ENCODE measurements at places on chromosomes 7 and 10. TPM values are rescaled to one million over a fixed set of nuclear protein-coding genes. Genes with fewer than 3 reads are reported as not detected.

The TDRD1 gene
- total RNA-seq, result 0.11 TPM

The EXOC6 gene
- 12.5 TPM for total RNA-seq

The MYL10 gene
- total RNA-seq, result not detected

The FLNC gene
- total RNA-seq, result not detected

The RTKN2 gene
- 2.9 TPM for total RNA-seq

The VKORC1L1 gene
- total RNA-seq, result 25.9 TPM

GRCh38 chr7:43628431-43628830 lies 45.5 kb downstream of the STK17A start:
- DNase-seq, result no peak

DNA sequence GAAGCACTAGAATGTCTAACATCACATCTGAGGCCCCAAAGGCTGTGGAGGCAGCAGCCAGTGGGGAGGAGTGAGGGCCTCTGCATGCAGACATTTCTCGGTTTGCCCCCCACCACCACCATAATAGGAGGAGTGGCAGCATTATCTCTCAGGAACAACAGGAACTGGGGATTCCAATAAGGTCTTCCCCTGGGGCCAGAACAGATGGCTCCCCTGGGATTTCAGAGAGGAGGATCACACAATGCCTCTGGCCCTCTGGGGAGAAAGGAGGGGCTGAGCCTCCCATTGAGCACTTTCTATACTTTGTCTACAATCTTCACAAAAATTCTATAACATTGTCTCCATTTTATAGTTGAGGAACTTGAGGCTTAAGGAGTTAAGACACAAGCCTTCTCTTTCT lies 61.1 kb downstream of the GRID1 start:
- DNase-seq, result no peak

GRCh38 chr7:86814661-86815379 lies 171.1 kb downstream of the GRM3 start:
- no peak for DNase-seq

- no peak for DNase-seq
Observed at GRCh38 chr10:48651293-48651692, 33.4 kb upstream of the WDFY4 start.

DNA sequence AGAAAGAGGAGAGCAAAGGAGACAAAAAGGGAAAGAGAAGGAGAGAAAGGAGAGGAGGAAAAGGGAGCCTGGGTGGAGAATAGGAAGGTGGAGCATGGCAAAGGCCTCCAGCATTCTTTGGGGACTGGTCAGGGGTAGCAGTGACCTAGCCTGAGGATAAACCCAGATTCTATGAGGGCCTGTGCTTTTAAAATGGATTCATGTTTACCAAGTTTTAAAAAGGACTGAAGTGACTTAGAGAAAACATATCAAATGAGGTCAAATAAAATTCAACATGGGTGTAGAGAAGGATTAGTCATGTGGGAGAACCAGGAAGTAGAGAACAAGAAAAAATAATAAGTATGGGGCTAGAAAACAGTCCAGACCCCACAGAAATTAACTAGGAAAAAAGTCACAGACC lies 20.7 kb downstream of the CREB3L2 start:
- DNase-seq, result no peak

- no peak for DNase-seq
Observed at GRCh38 chr7:21671859-21672258, 129.0 kb downstream of the DNAH11 start.

DNA sequence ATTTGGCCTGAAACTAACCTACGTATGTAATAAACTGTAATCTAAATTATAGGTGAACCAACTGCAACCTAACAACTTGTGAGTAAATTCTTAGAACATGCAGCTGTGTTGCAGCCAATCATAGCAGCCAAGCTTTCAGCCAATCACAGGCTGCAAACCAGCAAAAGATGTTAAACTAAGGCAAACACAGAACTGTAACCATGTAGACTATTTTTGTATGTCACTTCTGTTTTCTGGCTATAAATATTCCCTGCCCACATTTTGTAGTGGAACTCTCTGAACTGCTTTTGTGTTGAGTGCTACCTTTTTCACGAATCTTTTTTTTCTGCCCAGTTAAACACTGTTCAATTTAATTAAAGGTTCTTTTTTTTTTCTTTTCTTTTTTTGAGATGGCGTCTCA lies 28.2 kb upstream of the ZPBP start:
- no peak for DNase-seq

GRCh38 chr10:28806951-28807759 lies 129.8 kb downstream of the BAMBI start:
- no peak for DNase-seq

DNA sequence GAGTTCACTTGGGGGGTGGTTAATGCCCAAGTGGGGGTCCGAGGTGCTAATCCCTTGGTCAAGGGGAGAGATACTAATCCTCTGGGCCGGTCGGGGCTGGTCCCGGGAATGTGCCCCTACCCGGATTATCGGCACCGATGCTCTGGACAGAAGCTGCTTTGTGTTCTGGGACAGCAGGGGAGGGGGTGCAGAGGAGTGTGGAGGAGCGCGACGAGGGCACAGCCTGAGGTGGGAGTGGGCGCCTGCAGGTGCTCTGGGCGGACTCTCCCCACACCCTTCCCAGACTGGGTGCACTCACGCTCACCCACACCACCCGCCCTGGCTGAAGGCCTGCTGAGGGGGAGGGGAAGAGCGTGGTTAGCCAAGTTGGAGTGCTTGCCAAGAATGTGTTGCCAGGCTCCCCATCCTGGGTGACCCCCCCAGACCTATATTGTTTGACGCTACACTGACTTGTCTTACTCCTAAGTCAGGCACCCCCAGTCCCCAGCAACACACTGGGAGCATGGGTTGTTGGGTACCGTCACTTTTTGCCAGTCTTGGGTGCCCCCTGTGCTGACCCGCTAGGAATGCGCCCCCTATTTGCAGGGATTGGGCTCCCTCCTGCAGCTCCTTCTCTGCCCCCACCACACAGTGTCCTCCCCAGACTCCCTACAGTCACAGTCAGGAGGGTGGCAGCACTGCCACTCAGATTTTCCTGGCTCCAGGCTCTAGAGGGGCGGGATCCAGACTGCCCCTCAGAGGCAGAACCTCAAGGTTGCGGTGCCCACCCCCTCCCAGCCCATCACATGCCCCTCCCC lies 1.2 kb downstream of the SLC4A2 start:
- no peak for DNase-seq

GRCh38 chr10:31140716-31141115 lies 109.1 kb upstream of the ZNF438 start:
- no peak for DNase-seq

DNA sequence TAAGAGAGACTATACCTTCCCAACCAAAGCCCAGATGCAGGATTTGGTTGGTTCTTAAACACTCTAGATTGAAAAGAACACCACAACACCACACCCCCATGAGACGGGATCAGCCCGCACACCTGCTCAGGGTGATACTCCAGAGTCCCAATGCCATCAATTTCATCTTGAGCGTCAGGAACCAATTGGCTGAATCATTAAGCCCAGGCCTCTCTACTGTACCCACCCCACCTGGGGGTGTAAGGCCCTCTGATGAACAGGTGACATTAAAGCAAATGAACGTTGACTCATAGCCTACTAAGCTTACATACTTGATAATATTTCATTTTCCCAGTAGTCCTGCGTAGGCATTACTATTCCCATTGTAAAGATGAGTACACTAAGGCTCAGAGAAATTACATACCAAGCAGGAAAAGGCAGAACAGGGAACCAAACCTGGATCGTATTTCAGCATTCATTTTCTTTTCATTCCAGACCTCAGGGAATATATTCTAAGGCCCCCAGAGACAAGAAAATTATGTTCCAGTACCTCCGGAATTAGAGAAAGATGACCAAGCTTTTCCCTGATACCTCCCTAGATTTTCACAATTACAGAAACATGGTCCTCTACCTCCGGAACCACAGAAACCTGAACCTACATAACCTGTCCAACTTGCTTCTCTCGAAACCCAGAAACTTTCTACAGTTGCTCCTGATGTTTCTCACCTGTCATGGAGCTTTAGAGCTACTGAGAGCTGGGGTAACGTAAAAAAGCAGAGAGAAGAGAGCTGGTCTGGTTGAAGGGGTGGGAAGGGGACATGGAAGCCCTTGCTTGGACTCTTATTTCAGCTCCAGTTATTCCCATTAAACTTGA lies 43.1 kb upstream of the KDM7A start:
- DNase-seq, result no peak

- DNase-seq, result no peak
Observed at GRCh38 chr7:102281785-102282184, 4.9 kb upstream of the SH2B2 start.

DNA sequence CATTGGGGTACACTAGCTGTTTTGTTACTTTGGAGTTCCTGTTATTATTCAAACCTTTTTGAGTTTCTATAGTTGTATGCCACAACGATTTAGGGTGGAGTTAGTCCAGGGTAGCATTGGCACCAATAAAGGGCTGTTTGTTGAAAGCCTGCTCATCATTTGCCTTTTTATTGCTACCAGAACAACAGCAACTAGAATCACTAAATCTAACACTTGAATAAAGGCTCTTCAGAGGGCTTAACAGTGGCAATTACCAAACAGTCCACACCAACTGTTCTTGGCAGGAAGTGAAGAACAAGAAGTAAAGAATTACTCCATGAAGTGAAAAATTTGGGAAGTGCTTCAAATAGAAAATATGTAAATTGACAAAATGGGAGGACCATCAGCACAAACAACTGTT lies 621.4 kb downstream of the PHTF2 start:
- DNase-seq, result no peak

DNA sequence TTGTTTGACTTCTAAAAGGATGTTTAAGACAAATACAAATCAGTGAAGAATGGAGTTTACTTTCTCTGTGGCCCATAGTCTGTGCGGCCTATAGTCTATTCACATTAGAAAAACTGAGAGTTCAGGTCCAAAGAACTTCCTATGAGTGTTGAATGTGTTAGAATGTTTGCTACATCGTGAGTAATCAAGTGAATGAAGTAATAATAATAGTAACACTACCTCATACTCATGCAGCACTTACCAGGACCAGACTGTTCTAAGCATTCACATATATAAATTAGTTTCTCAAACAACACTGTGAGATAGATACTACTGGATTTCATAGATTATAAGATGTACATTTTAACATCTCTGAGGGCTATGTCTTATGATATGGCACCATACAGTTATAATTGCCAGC lies 70.4 kb downstream of the RALA start:
- no peak for DNase-seq

GRCh38 chr7:16636555-16637101 lies 8.9 kb downstream of the ANKMY2 start:
- no peak for DNase-seq

DNA sequence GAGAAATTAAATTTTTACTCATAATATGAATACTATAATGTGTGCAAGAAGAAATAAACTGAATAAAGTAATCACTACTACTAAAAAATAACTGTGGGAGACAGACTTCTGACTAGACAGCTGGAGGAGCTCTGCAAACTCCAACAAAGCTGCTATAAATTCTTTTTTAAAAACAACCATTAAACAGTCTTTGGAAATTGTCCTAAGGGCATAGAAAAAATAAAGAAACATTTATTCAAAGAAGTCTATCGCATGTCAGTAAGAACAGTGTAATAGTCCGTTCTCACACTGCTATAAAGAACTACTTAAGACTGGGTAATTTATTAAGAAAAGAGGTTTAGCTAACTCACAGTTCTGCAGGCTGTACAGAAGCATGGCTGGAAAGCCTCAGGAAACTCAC lies 56.0 kb downstream of the ZPBP start:
- DNase-seq, result no peak

GRCh38 chr7:149031353-149031910 lies 3.1 kb upstream of the PDIA4 start:
- no peak for DNase-seq

DNA sequence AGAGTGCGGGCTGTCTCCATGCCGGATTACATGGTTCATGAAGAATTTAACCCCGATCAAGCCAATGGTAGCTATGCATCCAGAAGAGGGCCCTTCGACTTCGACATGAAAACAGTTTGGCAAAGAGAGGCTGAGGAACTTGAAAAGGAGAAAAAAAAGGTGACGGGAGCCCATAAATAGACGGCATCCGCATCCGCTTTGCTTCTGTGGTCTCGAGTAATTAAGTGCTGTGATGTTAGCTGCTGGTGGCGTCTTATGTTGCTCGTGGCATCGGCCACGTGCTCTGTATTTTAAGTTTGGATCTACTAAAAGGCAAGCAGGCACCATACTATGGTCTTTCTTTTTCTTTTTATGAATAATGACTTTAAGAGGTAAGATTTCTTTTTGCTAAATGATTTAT lies 11.1 kb downstream of the C7orf57 start:
- no peak for DNase-seq

GRCh38 chr10:113423981-113424721 lies 128.7 kb upstream of the HABP2 start:
- no peak for DNase-seq

GRCh38 chr10:122850705-122851640 lies 5.3 kb upstream of the CUZD1 start:
- DNase-seq, result no peak

GRCh38 chr10:104574427-104574826 lies 66.7 kb upstream of the SORCS3 start:
- DNase-seq, result no peak
